Central memory CD4-positive, alpha-beta T cell (primary cell): ENCODE measurements at places on chromosomes 2 and 18.

- no peak for DNase-seq
These were observed 150.6 kb downstream of the RTN4 start for GRCh38 chr2:54899576-54900200.

DNA sequence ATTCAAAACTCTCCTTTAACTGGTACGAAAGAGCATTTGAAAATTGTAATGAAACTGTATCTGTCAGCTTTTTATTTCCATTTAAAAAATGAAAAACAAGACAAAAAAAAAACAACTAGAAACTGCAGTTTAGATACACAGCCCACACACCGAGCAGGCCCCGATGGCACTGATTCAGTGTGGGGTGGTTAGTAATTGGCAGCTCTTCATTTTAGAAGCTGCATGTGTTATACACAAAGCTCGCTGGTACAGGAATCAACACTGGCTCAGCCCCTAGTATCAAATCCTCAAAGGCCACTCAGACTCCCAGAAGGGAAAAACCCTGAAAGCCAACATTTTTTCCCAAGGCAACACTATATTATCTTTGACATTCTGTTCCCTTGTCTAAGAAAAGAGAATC, 30.5 kb upstream of the RMDN2 start:
- DNase-seq = no peak

GRCh38 chr2:42132191-42132965, 36.8 kb upstream of the EML4 start:
- DNase-seq = no peak

DNA sequence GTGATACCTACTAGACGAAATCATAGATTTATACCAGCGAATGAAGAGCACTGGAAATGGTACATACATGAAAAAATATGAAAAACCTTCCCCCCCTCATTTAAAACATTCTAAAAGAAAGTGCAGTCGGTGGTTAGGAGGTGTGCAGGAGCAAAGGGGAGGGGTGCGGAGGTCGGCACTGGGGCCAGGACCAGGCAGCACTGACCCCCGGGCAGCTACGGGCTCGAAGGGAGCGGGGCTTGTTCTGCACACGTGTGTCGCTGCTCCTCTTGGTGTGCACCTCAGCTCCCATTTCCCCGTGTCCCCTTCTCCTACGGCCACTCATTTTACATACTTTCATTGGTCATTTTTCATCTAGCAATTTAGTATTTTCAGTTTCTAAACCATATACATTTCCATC, 89.0 kb downstream of the LAMA1 start:
- DNase-seq = no peak

GRCh38 chr2:145220496-145220895, 700.6 kb upstream of the ZEB2 start:
- no peak for DNase-seq

DNA sequence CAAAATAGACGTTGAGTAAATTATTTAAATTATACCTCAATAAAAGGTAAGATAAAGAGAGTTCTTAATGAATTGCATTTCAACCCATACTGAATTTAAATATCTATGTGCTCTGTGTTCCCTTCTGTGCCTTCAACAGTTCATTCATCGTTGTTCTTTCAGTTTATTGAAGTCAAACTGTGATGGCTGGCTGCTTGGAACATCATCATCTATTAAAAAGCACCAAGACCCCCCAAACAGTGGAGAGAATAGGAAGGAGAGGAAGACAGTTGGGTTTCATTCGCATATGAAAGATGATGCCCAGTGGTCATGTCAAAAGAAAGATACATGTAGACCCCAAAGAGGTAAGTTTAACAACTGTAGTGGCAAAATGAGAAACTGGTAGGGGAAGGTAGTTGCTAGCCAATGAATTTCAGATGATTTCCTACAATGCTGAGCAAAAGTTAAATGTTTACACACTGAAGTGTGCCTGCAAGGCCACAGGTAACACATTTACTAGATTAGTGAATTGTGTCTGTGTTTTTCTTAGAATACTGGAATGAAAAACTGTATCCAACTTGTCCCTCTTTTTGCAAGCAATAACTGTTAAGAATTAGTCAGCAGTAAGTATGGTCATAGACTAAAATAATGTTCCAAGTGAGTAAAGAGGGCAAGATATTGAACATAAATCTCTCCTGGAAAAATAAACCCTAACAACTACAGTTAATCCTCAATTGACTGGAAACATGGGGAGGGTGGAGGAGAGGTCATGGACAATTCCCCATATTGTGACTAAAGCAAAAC, 331.3 kb downstream of the KIAA1328 start:
- no peak for DNase-seq

- DNase-seq = no peak
These were observed 151.5 kb downstream of the GULP1 start for GRCh38 chr2:188443207-188443606.

GRCh38 chr18:706405-706804, 6.0 kb downstream of the ENOSF1 start:
- no peak for DNase-seq

DNA sequence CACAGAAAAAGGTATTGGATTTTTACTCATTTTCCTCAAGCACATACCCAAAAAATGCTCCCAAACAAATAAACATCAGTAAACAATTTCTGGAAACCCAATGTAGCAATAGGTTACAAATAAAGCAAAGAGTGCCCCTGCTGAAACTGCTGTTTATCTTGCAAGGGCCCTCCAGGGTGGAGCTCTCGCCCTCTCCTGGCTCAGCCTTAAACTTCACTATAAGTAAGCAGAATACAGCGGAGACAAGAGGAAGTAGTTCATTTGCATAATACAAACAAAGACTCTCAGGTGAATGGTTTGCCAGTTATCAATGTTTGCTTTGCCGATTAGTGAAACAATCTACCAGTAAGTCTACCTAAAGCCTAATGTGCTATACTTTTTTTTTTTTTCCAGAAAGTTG, 437.6 kb downstream of the DLGAP1 start:
- DNase-seq = no peak

DNA sequence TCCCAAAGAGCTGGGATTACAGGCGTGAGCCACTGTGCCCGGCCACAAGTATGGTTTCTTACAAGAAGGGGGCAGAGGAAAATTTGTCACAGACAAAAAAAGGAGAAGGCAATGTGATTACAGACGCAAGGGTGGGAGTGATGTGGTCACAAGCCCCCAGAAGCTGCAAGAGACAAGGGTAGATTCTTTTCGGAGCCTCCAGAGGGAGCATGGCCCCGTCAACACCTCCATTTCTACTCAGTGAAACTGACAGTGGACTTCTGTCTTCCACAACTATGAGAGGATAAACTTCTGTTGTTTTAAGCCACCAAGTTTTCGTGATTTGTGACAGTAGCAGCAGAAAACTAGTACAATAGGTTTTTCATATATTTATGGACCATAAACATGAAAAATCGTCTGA, 2.1 kb upstream of the TCF7L1 start:
- no peak for DNase-seq

GRCh38 chr2:45852450-45853150, 201.1 kb downstream of the PRKCE start:
- DNase-seq = no peak

GRCh38 chr2:55620123-55620779, 2.8 kb upstream of the PPP4R3B start:
- DNase-seq = no peak

DNA sequence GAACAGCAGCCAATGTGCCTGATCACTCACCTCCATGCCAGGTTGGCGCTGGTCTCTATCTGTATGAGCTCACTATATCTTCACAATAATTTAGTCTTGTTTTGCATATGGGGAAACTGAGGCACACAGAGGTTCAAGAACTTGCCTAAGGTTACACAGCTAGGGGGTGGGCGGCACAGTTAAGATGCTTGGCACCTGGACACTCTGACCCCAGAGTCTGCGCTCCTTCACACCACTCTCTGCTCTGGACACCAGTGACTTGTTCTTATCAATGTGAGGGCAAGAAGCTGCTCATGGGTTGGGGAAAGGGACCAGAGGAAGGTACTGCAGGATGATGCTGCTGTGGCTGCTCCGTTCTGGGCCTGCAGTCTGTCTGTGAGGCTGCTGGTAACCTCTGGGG, 27.1 kb downstream of the FBLN7 start:
- DNase-seq = no peak

GRCh38 chr2:57622009-57622408, 424.6 kb upstream of the VRK2 start:
- DNase-seq = no peak

DNA sequence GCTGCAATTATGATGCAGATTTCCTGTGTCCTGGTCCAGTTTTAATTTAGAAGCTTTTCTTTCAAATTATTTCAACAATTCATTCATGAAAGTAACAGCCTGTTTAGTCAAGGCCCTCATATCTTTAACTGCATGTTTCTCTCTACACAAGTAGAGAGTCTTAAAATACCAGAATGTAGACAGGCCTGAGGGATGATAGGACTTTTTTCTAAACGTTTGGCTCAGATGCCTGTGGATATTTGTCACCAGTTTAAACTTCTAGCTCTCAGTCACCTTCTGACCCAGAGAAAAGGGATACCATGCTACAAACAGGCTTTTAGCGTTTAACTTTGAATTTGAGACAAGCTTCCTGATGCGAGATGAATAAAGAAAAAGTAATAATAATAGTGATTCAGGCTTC, 15.7 kb downstream of the COL5A2 start:
- DNase-seq = no peak

GRCh38 chr2:107072150-107072940, 186.4 kb upstream of the ST6GAL2 start:
- DNase-seq = no peak

DNA sequence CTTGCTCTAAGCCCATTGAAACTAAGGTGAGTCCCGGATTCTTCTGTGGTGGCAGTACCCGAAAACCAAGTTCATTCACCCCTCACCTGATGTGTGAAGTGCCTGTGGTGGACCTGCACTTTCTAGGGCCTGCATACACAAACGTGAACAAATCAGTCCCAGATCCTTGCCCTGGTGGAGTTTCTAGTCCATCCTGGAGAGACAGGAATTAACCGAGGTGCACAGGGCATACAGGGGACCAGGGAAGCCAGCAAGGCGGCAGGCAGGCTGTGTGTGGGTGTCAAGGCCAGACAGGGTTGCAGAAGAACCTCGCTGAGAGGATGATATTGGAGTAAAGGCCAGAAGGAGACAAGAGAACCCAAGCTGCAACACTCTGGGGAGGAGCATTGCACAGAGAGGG, 106.1 kb downstream of the SMIM21 start:
- no peak for DNase-seq

DNA sequence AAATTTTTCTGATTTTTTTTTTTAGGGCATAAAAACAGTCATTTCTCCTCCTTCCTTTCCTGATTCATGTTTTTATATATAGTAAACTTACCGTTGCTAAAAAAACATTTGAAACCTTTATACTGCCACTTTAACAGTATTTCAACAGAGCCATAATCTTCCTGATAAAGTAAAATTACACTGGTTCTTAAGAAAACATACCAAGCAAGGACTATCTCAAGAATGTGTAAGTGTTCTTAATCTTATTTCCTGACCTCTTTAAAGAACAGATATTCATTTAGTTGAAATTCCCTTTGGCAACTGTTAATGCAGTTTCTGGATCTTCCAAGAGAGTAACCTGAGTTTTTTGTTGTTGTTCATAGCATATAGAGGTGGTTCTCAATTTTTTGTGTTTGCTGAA, 26.6 kb upstream of the COLEC12 start:
- no peak for DNase-seq

DNA sequence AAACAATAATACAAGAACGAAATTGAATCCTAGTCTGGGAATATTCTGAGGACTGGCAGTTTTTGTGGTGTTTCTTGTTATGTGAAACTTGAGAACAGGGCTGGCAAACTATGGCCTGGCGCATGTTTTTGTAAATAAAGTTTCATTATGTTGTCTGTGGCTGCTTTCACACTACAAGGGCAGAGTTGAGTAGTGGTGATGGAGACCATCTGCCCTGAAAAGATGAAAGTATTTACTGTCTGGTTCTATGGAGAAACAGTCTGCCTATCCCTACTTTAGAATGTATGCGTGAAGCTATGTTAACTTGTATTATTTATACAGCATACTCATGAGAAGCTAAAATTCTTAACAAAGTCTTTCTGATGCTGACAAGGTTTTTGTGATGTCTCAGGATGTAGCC, 351.9 kb downstream of the LRRTM1 start:
- no peak for DNase-seq

DNA sequence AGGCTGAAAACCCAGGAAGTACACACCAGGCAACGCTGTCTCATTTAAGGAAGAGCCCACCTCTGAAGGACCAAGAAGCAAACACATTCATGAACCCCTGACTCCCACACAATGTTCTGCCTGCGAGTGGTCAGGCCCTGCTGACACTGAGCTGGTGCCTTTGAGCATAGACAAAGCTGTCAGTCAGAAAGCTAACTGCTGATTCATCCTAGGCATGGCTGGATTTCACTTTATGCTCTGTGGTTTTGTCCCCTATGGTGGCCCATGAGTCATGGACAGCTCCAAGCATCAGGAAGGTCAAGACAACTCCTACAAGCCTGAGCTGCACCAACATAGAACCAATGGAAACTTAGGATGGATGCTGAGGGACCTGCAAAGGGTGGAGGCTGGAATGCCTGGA, 78.9 kb downstream of the UXS1 start:
- DNase-seq = no peak

- no peak for DNase-seq
These were observed 3.2 kb downstream of the COA5 start for GRCh38 chr2:98605076-98605475.

GRCh38 chr2:6254441-6254840, 562.3 kb downstream of the SOX11 start:
- DNase-seq = no peak

DNA sequence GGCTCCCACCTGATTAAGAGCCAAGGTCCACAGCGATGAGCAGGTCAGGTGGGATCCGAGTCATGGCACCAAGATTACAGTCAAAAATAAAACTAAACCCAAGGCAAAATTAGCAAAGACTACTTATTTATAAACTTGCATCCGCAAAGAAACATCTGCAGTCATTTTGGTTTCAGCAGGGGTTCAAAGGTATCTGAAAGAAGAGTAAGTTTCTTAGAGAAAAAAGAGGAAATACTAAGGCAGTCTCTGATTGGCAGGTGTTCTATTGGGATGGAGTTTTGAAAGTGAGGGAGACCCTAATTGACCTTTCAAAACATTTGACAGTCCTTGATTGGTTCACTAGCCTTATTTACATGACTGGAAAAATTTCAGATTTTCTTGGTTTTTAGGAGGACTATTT, 11.0 kb upstream of the PLB1 start:
- no peak for DNase-seq

- no peak for DNase-seq
These were observed 34.1 kb downstream of the RAPH1 start for GRCh38 chr2:203500951-203501350.

GRCh38 chr2:65316072-65316471, 88.4 kb downstream of the ACTR2 start:
- no peak for DNase-seq

- no peak for DNase-seq
These were observed 66.6 kb downstream of the CNTNAP5 start for GRCh38 chr2:124091721-124092120.

- DNase-seq = no peak
These were observed 249.3 kb upstream of the GULP1 start for GRCh38 chr2:188042412-188042811.

DNA sequence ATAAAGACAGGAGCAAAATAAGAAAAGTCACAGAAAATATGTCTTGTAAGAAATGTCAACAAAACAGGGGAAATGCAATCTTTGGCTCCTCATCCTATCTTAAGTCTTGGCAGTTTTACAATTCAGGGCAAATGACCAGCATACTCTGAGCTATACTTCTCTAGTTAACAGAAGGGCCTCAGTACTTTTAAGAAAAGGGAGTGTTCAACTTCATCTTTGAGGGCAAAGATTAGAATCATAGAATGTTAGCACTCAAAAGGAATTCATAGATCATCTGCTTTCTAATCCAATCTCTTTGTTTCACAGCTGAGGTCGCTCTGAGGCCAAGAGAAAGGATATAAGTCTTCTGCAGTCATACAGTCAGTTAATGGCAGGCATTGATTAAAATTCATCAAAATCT, 174.0 kb upstream of the NT5C1B start:
- no peak for DNase-seq
